ENCODE measurements at places on chromosomes 7 and 10.
A peak's percentile ranks its signal among the peaks of the same experiment; 100 is the strongest.

DNA sequence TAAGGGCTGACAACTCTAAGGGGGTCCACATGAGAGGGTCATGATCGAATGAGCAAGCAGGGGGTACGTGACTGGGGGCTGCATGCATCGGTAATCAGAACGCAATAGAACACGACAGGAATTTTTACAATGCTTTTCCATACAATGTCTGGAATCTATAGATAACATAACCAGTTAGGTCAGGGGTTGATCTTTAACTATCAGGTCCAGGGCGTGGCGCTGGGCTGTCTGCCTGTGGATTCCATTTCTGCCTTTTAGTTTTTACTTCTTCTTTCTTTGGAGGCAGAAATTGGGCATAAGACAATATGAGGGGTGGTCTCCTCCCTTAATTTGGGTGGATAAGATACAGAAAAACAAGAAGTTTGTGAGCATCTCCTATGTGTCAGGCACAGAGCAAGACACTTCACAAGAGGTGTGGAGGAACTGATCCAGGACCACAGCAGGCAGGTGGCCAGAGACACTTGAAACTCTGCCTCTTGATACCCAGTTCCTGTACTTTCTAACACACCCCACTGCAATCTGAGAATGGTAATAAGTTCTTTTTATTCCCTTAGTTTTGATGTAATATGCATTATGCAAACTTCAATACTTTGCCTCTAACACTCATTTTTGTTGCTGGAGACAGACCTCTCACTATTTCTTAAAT lies 18.0 kb upstream of the MRLN start:
- no peak overlapping the region for H3K4me3 ChIP-seq
- DNase-seq: no peak
- no peaks in the 10 kb centered on the region for H3K4me1 ChIP-seq
- H3K27ac ChIP-seq: no peak overlapping the region

DNA sequence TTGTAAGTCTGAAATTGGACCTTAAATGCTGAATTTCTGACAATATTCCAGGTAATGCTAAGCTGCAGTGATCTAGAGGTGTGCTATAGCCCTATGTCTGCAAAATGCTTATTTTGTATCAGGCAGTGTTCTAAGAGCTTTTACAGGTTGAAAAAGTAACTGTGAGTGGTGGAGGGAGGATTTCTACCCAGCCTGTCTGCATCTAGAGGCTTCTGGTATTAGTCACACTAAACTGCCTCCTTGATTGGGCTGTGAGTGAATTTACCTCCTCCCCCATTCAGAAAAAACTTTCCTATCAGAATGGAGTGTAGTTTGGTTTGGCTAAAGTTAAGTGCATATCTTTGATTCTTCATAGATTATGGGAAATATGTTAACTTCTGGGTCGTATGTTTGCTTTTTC lies 56.8 kb downstream of the BBS9 start:
- no peak overlapping the region for H3K27ac ChIP-seq
- no peaks in the 10 kb centered on the region for H3K36me3 ChIP-seq
- H3K4me1 ChIP-seq: peaks cover 7% of the 10 kb centered on the region
- H3K4me3 ChIP-seq: no peak overlapping the region
- H3K27me3 ChIP-seq: no peaks in the 10 kb centered on the region
- no peak for DNase-seq

DNA sequence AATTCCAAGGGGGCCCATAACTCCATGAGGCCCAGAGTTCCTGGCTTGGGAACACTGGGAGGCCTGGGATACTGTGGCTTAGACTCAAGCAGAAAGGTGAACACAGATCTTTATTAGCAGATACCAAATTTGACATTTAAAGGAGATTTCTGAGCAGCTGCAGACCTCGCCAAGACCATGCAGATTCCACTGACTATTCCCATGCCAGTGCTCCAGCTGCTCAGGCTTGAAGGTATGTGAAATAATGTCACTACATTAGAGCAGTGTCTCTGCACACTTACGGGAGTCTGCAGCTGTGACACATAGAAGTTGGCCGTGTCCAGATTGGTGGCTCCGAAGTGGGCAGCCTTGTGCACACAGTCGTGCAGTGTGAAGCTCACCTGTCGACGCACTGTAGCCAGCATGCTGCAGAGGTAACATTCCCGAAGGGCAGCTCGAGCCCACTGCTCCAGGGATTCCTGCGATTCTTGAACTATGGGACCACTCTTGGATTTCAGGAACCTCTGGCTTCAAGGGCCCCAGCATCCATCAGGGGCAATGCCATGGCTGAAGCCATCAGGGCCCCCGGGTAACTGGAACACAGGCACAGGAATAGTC lies 46.1 kb downstream of the SEPTIN7 start:
- peaks cover 42% of the 10 kb centered on the region for H3K36me3 ChIP-seq
- H3K4me3 ChIP-seq: no peak overlapping the region
- no peaks in the 10 kb centered on the region for H3K27me3 ChIP-seq
- no peak overlapping the region for H3K27ac ChIP-seq

DNA sequence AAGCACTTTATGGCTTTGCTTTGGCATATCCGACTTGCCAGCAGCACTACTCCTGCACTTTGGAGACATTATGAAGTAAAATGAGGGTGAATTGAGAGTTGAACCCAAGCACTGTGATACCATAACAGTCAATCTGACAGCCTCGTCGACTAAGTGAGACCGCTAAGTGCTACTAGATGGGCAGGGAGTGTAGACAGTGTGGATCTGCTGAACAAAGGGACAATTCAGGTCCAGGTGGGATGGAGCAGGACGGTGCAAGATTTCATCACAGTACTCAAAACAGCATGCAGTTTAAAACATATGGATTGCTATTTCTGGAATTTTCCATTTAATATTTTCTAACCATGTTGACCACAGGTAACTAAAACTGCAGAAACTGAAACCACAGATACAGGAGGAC lies 20.8 kb upstream of the PRTFDC1 start:
- H3K4me1 ChIP-seq: peaks cover 5% of the 10 kb centered on the region
- H3K36me3 ChIP-seq: no peaks in the 10 kb centered on the region
- H3K4me3 ChIP-seq: no peak overlapping the region
- no peaks in the 10 kb centered on the region for H3K27me3 ChIP-seq
- no peak overlapping the region for H3K27ac ChIP-seq

DNA sequence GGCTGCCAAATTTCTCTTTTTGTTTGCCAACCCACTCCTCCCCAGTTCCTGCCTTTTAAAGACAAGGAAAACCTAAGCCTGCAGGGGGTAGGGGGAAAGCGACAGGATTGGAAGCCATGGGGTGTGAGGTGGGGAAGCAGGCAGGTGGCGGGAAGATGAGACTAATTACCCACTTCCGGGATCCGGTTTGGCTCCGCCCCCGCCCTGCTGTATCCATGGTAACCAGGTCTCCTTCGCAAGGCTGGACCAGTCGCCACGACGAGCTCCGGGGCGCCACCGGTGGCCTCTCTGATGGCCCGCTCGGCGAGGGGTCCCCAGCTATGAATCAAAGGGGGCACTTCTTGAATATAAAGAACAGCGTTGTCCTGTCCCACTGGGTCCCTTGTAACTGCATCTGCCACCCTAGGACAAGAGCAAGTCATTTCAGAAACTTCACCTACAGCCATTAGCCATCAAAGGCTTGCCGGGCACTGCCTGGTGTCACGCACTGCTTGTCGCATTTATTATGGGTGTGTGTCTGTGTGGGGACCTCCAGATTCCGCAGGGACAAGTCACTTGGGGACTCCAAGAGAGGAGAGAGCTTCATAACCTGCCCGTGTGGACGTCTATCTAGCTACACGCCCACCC lies 55.4 kb upstream of the LMTK2 start:
- peaks cover 8% of the 10 kb centered on the region for H3K4me1 ChIP-seq
- H3K4me3 ChIP-seq: no peak overlapping the region
- no peaks in the 10 kb centered on the region for H3K36me3 ChIP-seq
- no peaks in the 10 kb centered on the region for H3K27me3 ChIP-seq
- DNase-seq: peak; percentile 70
- no peak overlapping the region for H3K27ac ChIP-seq

GRCh38 chr7:69577221-69577620 lies 21.1 kb upstream of the AUTS2 start:
- H3K36me3 ChIP-seq: no peaks in the 10 kb centered on the region
- H3K27ac ChIP-seq: no peak overlapping the region
- no peaks in the 10 kb centered on the region for H3K27me3 ChIP-seq
- no peaks in the 10 kb centered on the region for H3K4me1 ChIP-seq

DNA sequence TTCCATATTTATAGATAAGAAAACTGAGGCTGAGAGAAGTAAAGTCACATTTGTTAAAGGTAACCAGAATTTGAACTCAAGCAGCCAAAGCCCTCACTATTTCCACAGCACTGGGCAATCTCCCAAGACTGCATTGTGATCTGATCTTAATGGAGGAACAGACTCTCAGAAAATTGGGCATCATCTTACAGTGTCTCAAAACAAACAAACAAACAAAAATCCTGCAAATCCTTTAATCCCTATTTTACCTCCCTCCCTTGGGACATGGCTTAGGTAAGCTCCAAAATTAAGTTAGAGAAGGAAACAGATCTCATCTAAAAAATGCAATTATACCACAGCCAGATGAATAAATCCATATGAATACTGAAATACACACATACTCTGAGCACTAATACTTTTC lies 57.5 kb downstream of the FHIP2A start:
- H3K4me3 ChIP-seq: no peak overlapping the region
- H3K36me3 ChIP-seq: no peaks in the 10 kb centered on the region
- no peak overlapping the region for H3K27ac ChIP-seq
- peaks cover 19% of the 10 kb centered on the region for H3K27me3 ChIP-seq
- H3K4me1 ChIP-seq: peaks cover 22% of the 10 kb centered on the region

- no peaks in the 10 kb centered on the region for H3K4me1 ChIP-seq
- H3K36me3 ChIP-seq: no peaks in the 10 kb centered on the region
- DNase-seq: no peak
- no peak overlapping the region for H3K4me3 ChIP-seq
Observed at GRCh38 chr10:118792526-118792925, 37.8 kb upstream of the CACUL1 start.

DNA sequence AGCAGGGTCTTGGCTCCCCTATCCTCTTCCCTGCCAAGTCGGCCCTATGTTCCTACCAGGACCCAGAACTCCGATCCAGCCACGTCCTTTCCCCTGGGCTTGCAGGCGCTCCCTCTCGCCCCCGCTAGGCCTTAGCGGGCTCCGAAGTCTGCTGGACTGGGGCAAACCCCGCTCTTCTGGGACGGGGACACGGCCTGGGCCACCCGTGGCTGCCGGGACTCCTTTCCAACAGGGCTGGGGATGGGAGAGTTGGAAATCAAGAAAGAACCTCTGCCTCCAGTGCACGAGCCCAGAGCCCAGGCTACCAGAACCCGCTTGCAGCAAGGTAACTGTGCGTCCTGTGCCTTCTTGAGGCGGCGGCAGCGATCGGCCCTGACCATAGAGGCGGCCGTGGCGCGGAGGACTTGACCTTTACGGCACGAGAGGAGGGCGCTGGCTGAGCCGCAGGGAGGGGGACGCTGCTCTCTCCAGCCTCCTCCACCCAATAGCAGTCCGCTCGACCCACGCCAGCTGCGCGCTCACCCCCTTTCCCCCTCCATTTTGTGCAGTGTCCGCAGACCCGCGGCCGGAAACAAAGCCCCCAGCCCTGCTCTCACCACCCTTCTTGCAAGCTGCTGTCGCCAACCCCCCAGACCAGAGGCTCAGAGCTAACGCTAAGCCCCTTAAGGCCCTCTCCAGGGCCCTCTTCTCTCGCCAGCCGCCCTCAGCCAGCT lies 7.0 kb upstream of the HOXA11 start:
- peaks cover 16% of the 10 kb centered on the region for H3K4me1 ChIP-seq
- no peaks in the 10 kb centered on the region for H3K36me3 ChIP-seq
- peaks cover 94% of the 10 kb centered on the region for H3K27me3 ChIP-seq

DNA sequence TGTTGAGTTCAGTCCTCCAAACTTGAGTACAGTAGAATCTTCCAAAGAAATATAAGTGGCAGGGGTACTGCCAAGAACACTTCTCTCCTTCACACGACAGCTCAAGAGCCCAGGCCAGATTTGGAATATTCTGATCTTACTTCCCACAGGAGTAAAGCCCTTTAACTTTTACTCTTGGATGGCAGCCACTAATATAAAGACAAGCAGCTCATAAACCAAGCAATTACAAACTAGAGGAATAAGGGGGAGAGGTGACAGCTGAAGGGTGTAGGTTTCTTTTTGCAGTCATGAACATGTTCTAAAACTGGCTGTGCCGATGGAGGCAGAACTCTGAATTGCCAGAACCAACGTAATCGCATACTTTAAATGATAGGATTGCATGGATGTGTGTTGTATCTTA lies 74.8 kb downstream of the SVIL start:
- no peak overlapping the region for H3K27ac ChIP-seq
- no peak for DNase-seq
- no peaks in the 10 kb centered on the region for H3K36me3 ChIP-seq
- no peaks in the 10 kb centered on the region for H3K27me3 ChIP-seq
- no peak overlapping the region for H3K4me3 ChIP-seq

GRCh38 chr10:51447119-51447518 lies 252.3 kb downstream of the CSTF2T start:
- no peak for DNase-seq
- no peaks in the 10 kb centered on the region for H3K36me3 ChIP-seq
- H3K4me1 ChIP-seq: no peaks in the 10 kb centered on the region
- no peak overlapping the region for H3K27ac ChIP-seq

GRCh38 chr7:105985672-105986215 lies 22.7 kb downstream of the CDHR3 start:
- H3K27ac ChIP-seq: no peak overlapping the region
- no peaks in the 10 kb centered on the region for H3K4me1 ChIP-seq
- no peaks in the 10 kb centered on the region for H3K36me3 ChIP-seq
- no peak for DNase-seq
- peaks cover 28% of the 10 kb centered on the region for H3K27me3 ChIP-seq
- H3K4me3 ChIP-seq: no peak overlapping the region

DNA sequence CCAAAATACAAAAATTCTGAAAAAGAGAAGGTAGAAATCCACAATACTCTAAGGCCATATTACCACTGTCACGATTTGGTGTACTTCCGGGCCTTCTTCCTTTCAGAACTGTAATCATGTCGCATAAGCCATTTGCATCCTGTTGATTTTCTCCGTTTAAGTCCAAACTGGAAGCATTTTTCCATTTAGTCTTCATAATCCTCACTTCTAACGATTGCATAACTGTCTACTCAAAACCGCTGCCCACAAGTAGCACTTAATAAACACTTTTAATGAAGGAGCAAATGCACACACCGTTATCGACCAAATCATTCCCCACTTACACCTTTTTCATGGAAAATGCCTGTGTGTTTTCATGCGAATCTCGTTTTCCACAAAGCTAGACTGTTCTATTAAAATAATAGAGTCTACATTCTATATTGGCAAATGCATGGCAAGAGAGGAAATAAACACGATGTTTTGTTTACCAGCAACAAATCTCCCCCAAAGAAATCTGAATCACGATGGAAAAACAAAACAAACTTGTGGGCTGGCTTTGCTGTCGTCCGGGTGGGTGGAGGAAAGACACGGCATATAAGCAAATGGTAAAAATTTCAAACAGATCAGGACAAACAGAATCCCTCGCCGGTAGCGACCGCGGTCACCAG lies 1.0 kb downstream of the ATE1 start:
- no peaks in the 10 kb centered on the region for H3K27me3 ChIP-seq
- H3K4me3 ChIP-seq: peak overlapping the region; percentile 95
- peaks cover 15% of the 10 kb centered on the region for H3K4me1 ChIP-seq
- H3K36me3 ChIP-seq: peaks cover 3% of the 10 kb centered on the region

- DNase-seq: no peak
- peaks cover 31% of the 10 kb centered on the region for H3K4me1 ChIP-seq
- peaks cover 51% of the 10 kb centered on the region for H3K36me3 ChIP-seq
- H3K4me3 ChIP-seq: no peak overlapping the region
- no peaks in the 10 kb centered on the region for H3K27me3 ChIP-seq
- peak overlapping the region; percentile 52 for H3K27ac ChIP-seq
Observed at GRCh38 chr10:845526-845925, 86.0 kb downstream of the LARP4B start.

GRCh38 chr7:157271991-157272324 lies 64.8 kb upstream of the DNAJB6 start:
- no peak for DNase-seq
- peaks cover 17% of the 10 kb centered on the region for H3K36me3 ChIP-seq
- H3K27ac ChIP-seq: no peak overlapping the region
- no peak overlapping the region for H3K4me3 ChIP-seq
- H3K27me3 ChIP-seq: no peaks in the 10 kb centered on the region

Data from activated CD8-positive, alpha-beta memory T cell treated with anti-CD3 and anti-CD28 coated beads, Interleukin-2, amount 10 ng/mL, durations not matched to agents 7 days and 5 days (primary cell).